ENCODE measurements at places on chromosomes 3 and 15.

DNA sequence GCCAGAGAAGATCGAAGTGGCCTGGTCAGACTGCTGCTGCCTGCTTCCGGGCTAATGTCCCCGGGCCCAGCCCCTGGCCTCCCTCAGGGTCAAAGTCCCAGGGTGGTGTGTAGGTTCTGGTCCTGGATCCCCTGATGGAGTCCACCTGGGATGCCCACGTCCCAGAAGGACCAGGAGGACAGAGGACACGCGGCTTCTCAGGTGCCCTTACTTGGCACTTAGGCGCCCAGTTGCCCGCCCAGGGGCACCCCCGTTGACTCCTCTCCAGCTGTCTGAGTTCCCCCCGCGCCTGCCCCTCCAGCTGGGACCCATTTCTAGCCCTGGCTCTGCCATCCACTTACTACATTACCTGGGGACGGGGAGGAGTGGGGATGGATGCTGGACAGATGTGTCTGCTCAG lies 44.6 kb downstream of the LINGO1 start:
- DNase-seq: no peak

DNA sequence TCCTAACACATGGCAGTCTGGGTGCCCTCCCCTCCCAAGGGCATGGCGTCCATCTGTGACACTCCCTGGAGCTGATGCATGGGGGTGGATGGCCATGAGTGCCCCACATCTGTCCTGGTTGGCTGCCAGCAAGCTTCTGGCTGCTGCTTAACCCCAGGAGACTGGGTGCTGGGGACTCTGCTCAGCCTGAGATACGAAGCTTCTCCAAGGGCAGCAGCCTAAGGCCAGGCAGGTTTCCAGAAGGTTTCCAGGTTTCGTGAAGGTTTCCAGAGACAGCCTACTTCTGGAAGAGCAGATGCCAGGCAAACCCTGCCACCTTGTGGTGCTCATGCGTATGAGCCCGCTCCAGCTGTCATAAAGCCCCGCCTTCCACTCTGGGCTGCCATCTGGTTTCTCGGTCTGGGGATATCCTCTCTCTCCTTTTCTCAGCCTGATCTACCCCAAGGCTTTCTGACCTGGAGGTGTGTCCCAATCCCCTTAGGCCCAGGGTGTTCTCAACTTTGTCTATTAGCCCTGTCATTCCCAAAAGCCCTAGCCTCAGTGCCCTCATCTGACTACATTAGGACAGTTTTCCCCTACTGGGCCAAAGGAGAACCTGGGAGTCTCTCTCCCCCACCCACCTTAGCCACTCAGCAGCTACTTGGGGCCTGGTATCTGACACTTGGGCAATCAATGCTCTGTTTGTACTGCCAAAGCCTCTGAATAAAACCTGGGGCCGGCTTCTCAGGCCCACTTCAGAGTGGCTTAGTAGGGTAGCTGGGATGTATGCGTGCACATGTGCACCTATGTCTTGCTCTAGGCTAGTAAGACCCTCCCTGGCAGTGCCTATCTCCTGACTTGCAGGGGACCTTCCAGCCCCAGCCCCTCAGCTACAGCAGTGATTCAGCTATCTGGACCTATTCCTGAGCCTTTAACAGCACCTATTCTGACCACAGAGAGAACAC lies 12.0 kb downstream of the MRPL46 start:
- DNase-seq: peak; percentile 59

DNA sequence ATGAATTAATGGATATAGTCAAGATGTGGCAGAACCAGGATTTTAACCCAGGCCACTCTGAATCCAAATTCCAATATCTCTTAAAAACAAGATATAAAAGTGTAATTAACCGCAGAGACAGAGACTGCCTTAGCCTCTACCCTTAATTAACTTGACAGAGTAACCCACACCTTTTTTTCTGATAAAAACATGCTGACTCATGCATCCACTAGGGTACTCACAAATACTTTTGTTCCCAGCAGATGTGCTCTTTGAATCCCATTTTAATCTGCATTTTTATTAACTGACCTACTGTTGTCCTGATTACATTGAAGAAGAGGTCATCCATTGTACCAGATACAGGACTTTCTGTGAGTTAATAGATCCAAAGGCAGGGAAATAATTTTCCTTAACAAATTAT lies 278.3 kb downstream of the CHL1 start:
- no peak for DNase-seq

- no peak for DNase-seq
Observed at GRCh38 chr3:47884603-47885002, 81.7 kb downstream of the DHX30 start.

GRCh38 chr3:124034016-124034843 lies 42.3 kb upstream of the ROPN1 start:
- peak; percentile 11 for DNase-seq

- DNase-seq: no peak
Observed at GRCh38 chr3:136350557-136350956, 100.4 kb downstream of the PCCB start.

- DNase-seq: no peak
Observed at GRCh38 chr3:155292133-155292532, 1.4 kb downstream of the STRIT1 start.

DNA sequence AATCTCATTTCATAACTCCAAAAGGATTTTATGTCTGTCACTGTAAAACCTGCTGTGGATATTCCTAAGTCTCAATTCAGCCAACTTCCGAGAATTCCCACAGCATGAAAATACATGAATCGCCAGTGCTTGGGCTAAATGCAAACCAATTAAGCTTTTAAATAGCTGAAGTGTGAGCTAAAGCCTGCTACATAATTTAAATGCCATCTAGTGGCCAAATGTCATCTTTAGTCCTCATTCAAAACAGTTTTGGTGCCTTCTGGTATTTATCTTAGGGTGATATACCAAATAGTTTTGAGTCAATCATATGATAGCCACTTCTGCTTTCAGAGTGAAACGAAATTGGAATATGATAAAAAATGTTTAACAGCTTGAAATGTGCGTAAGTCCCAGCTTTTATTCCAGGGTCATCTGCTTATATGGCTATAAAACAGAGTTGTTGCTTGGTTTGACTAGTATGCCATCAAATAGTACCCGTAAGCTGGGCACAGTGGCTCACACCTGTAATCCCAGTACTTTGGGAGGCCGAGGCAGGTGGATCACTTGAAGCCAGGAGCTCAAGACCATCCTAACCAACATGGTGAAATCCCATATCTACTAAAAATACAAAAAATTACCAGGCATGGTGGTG lies 41.8 kb upstream of the CCNL1 start:
- DNase-seq: peak; percentile 76

DNA sequence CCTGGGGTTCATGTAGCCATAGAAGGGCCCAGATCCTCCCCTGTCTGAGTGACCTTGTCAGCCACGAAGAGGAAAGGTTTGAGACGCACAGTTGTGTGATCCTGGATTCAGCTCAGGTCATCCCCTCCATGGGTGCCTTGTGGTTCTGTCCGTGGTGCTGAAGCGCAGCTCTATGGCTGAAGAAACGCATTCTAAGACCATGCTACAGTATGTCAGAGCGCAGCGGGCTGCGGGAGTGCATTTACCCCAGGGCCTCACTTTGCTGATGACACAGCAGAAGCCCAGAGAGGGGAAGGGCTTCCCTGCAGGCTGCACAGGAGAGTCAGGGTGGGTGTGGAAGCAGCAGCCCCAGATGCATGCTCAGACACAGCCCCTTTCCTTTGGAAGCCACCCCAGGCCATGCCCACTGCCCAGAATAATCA lies 68.8 kb upstream of the IQSEC1 start:
- DNase-seq: no peak

DNA sequence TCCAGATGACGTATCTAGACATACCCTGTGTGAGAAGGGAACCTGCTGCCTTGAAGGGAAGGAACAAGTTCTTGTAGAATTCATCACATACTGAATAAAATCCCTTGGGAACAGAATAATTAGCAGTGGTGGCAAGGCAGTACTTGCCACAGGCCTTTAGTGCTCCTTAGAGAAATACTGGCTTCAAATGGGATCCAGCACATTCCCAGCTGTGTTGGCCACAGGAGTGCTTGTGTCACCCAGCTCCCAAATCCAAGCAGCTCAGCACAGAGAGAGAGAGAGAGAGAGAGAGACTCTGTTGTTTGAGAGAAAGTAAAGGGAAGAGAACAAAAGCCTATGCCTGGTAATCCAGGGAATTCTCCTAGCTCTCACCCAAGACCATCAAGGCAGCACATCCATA lies 969.0 kb upstream of the ALCAM start:
- no peak for DNase-seq

DNA sequence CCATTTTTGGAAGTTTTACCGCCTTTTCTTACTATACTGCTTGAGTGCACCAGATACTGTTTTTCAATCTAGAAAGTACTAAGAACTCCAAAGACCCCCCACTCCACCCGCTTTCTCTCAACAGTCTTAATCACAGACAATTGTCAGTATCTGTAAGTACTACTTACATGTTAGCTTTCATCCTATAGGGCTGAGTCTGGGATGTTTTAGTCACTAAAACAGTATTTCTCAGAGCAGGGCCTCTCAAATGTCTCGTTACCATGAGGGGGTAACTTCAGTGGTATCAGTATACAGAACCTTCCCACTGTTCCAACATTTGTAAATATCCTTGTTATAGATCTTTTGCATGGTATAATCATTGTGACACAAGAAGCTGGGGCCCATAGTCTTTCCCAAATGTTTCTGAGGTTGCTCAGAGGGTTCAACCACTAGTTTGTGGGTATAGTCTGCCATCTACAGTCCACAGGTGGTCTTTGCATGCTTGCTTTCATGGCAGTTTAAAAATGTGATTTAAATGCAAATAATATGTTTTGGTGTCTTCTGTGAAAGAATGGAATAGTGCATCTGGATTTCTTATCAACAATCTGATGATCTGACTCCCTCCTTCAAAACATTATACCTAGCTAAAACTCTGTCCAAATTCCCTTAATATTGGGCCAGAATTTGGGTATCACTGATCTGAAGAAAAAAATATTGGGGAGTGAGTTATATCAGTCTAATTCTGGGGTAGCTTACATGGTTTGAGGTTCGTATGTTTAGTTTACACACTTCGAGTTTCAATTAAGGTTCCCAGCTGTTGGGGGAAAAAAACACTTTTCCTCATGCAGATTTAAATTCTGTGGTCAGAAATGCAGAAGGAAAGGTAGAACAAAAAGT lies 18.0 kb upstream of the DNAJC13 start:
- DNase-seq: peak; percentile 29

- no peak for DNase-seq
Observed at GRCh38 chr15:29674661-29675533, 147.4 kb downstream of the TJP1 start.

- no peak for DNase-seq
Observed at GRCh38 chr3:181860235-181860634, 148.5 kb downstream of the SOX2 start.

All from COR-L47 (cell line).